ENCODE measurements at places on chromosomes 6 and 20. TPM values are rescaled to one million over a fixed set of nuclear protein-coding genes. Genes with fewer than 3 reads are reported as not detected.

- no peak for DNase-seq
Measured at GRCh38 chr6:109073344-109074132, 21.1 kb downstream of the SESN1 start.

Gene ZC3H12D
- total RNA-seq: 0.48 TPM

DNA sequence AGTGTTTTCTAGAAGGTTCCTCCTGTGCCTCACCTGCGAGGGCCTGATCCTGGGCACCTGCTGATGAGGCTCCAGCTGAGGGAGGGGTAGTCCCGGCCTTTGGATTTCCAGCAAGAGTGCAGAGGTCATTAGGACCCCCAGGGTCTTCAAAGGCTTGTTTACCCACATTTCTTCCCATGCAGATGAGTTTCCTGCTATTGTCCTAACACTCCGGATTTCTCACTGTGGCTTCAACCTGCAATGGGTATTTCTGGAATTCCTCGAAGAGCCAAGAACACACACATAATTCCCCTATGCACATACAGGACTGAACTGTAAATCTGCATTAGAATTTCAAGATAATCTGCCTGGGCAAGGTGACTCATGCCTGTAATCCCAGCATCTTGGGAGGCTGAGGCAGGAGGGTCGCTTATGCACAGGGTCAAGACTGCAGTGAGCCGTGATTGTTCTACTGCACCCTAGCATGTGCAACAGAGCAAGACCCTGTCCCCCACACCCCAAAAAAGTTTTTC is 53.9 kb downstream of the ADNP start:
- DNase-seq: no peak

Gene NKX2-4
- total RNA-seq: not detected

Gene COL12A1
- 10.6 TPM for total RNA-seq

DNA sequence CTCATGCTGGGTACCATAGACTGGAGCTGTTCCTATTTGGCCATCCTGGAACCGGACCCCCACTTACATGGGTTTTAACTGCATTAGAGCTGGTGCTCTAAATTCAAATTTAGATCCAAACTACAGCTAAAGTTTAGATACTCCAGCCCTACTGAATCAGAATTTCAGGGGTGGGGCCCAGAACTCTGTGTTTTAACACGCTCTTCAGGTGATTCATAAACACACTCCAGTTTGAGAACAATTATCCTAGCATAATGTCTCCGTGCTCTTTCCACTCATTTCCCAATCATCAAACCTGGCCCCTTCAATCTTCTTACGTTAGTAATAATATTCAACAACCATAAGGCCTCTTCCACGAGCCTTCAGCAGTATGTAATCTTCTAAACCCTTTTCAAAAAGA is 15.3 kb downstream of the TRPC4AP start:
- DNase-seq: no peak

DNA sequence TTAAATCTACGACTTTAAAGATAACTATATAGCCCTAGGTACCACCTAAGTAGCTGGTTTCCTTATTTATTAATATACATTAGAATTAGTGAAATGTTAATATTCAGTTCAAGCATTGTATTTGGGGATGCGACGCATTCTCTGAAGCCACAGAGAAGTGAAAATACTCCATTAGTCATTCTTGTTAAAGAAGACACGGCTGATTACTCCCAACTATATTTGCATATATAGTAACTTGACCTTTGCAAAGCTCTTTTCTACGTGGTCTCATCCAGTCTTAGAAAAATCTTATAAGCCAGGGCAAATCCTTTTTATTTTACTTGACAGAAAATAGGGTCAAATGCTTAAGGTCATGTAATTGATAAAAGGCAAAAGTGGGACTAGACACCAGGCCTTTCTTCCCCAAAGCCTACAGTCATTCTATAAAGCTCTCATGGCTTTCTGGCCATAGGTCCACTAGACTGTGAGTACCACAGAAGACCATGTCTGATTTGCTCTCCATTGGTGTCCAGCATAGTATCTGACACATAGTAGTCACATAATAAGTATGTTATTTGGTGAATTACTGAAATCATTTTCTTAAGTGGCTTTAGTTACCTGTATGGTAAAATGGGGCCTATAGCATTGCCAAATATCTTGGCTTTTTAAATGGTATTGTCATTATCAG is 11.3 kb downstream of the ZHX3 start:
- no peak for DNase-seq

GRCh38 chr6:63214816-63215215 is 3.5 kb downstream of the FKBP1C start:
- DNase-seq: no peak

- no peak for DNase-seq
Measured at GRCh38 chr6:149337320-149337719, 19.8 kb downstream of the TAB2 start.

Gene SLC17A1
- not detected for total RNA-seq

Gene CHRNA4
- total RNA-seq: 0.54 TPM
